ENCODE measurements at places on chromosomes 3 and 15.

GRCh38 chr15:88390164-88390901, 76.9 kb downstream of the MRPL46 start:
- no peak for DNase-seq

- DNase-seq = no peak
These were observed 1.2 kb downstream of the TNFAIP8L3 start for GRCh38 chr15:51093488-51093838.

DNA sequence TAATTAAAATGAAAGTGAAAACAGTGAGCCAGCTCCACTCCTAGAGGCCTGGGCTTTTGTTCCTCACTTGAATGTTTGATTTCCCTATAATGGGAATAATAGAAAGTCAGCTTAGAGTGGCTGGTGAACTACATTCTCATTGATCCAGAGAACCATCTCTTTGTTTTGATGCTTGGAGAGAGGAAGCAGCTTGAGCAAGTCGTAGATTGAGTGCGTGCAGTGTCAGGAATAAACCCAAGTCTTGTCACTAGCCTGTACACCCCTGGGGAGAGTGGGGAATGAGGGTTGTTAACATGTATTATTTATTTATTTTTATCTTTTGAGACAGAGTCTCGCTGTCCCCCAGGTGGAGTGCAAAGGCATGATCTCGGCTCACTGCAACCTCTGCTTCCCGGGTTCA, 885 bp upstream of the LSG1 start:
- no peak for DNase-seq

GRCh38 chr3:194330160-194330559, 21.0 kb downstream of the CPN2 start:
- no peak for DNase-seq

DNA sequence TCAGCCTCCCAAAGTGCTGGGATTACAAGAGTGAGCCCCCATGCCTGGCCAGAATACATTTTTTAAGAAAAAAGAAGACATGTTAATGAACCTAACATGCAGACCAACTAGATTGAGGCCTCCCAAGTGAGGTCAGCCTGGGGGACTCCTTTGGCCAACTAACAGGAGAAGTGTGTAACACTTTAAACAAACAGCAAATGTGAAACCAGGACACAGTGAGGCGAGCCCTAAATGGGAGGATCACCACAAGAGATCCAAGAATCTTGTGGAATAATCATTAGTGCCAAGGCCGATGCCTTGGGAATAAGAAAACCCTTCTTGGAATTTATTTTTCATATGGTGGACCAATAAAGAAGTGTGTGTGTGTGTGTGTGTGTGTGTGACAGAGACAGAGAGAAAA, 73.9 kb downstream of the ATP10A start:
- DNase-seq = no peak

DNA sequence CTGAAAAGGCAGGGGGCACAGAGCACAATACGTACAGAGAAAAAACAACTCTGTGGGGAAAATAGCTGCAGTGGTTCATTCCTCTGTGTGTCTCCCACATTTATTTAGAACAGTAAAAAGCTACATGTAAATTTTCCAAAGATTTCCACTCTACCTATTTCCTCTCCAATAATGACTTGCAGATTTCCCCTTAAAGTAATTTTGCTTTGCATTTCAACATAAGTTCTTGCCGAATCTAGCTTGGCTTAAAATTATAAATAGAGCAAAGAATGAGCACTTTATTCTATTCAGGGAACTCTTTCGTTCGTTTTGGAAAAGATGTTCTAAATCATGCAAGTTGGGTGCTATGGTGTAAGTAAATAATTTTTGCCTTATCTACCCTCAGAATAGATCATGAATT, 58.2 kb upstream of the NR2E3 start:
- no peak for DNase-seq

DNA sequence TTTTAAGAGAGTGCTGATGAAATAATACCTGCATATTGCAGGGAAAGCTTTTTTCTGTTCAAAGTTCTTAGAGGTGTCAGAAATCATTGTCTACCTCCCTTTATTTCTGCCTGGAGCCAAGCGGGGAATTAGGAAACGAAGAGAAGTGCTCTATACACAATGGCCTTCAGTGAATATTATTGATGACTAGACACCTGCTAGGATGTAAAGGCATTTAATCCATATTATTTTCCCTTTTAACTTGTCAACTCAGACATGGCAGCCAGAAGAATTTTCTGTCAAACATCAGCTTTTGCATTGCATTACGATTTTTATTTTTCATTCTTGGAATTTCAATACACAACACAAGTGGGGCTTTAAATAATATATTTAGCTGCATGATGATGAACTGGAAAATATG, 24.7 kb downstream of the CADM2 start:
- DNase-seq = no peak

- DNase-seq = no peak
These were observed 587.4 kb upstream of the MDFIC2 start for GRCh38 chr3:70899816-70900215.

DNA sequence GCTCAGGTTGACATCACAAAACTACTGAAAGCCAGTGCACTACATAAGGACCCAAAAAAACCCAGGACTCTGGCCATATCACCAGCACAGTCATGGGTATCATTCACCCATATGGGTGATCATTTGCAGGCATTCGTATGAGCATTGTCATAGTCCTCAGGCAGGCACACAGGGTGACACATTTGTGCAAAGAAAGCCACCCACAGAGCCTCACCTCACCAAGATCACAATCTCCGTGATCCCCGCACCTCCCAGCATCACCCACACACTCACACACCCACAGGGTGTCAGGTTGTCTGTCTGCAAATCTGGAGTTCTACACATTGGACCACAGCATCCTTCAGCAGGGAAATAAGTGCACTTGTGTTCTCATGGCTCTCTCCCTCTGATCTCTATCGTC, 166.0 kb upstream of the LPP start:
- DNase-seq = no peak

GRCh38 chr15:33284336-33284735, 26.4 kb upstream of the RYR3 start:
- no peak for DNase-seq

GRCh38 chr3:185561958-185562357, 9.6 kb upstream of the LIPH start:
- no peak for DNase-seq

Data from mesothelial cell of epicardium (in vitro differentiated cells).